Amniotic stem cell (primary cell): ENCODE measurements at places on chromosomes 5 and 9.
A peak's percentile ranks its signal among the peaks of the same experiment; 100 is the strongest.

DNA sequence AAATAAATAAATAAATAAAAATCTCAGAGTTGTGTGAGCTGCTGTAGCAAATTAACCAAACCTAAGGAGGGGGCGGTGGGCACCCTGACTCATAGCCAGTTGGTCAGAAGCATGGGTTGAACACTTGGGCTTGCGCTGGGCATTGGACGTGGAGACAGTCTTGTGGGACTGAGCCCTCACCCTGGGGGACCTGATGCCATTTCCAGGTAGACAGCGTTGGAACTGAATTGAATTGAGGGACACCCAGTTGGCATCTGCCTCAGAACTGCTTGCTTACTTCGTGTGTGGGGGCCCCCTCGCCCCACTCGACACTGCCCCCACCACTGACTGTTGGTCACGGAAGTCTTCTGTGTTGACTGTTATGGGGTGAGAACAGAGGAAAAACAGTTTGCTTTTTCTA lies 19.0 kb upstream of the TBC1D9B start:
- DNase-seq: no peak

- DNase-seq: no peak
Observed at GRCh38 chr9:123753669-123754258, 176.2 kb downstream of the DENND1A start.

DNA sequence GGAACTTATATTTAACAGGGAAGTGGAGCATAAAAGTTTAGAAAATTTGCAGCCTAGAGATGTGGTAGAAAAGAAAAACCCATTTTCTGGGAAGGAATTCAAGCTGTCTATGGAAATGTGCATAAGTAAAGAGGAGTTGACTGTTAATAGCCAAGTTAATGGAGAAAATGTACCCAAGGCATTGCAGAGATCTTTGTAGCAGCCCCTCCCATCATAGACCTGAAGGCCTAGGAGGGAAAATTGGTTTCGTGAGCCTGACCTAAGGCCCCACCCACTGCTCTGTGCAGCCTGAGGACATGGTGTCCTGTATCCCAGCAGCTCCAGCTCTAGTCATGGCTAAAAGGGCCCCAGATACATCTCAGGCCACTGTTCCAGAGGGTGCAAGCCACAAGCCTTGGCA lies 772.4 kb upstream of the RIOK2 start:
- no peak for DNase-seq

- DNase-seq: no peak
Observed at GRCh38 chr5:137145721-137146120, 353.4 kb downstream of the SPOCK1 start.

- no peak for DNase-seq
Observed at GRCh38 chr5:100646691-100647090, 111.5 kb downstream of the FAM174A start.

DNA sequence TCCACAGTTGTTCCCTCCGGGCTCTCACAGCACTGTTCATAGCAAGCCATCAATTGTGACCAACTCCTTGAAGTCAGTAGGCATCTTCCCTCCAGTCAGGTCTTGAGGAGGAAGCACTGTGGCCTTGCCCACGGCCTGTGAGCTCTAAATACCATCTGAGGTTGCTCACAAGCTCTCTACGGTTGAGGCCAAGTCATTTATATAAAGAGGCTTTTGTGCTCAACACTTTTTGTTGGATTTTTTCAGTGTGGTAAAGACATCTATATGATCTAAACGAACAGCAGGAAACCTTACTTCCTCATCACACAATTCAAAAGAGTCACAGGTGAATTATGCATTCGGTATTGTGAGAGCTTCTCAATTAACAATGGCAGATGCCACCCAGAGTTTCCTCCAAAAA lies 97.3 kb downstream of the ZNF462 start:
- no peak for DNase-seq

- peak; percentile 65 for DNase-seq
Observed at GRCh38 chr9:71446473-71447411, 321.6 kb downstream of the CEMIP2 start.

- peak; percentile 38 for DNase-seq
Observed at GRCh38 chr5:172806897-172807672, 27.0 kb upstream of the ERGIC1 start.

DNA sequence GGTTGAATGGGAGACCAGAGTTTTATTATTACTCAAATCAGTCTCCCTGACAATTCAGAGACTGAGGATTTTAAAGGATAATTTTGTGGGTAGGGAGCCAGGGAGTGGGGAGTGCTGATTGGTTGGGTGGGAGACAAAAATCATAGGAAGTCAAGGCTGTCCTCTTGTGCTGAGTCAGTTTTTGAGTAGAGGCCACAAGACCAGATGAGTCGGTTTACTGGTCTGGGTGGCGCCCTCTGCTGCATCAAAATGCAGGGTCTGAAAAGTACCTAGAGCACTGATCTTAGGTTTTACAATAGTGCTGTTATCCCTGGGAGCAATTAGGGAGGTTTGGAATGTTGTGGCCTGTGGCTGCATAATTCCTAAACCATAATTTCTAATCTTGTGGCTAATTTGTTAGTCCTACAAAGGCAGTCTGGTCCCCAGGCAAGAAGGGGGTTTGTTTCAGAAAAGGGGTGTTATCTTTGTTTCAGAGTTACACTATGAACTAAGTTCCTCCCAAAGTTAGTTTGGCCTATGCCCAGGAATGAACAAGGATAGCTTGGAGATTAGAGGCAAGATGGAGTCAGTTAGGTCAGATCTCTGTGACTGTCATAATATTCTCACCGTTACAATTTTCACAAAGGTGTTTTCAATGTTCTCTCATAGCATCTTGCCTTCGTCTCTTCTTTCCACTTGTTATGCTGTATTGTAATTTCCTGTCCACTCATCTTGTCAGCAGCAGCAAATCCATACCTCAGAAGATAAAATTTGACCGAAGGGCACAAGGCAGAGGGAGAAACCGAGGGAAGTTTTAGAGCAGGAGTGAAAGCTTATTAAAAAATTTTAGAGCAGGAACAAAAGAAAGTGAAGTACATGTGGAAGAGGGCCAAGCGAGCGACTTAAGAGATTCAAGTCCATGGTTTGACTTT lies 59.2 kb upstream of the CLINT1 start:
- DNase-seq: peak; percentile 16

DNA sequence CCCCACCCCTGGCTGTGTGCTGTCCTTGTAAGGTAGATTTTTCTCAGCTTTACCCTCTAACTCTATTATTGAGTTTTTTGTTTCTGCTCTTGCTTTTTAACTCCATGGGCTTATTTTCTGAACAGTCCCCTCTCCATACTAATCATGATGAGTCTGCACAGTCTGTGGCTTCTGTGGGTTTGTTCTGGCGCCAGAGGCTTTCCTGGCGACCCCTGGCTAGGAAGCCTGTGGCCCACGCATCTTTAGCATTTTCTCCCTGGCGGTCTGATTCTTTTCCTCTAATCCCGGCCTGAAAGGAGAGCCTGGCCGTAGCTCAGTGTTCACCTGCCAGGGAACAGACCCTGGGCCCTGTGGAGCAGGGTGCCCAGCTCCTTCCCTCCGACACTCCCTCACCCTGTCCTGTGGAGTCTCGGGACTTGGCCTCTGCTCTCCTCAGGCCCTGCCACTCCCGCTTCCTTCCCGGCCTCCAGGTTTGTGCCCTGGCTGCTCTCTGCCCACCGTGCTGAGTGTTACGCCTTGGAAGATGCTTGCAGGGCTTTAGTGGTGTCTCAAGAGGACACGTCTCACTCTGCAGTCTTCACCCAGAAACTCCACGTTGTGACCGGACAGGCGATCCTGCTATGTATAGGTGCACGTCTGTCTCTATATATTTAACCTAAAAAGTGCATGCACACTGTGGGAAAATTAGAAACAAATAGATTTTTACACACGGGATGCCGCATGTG lies 31.7 kb upstream of the LRRC14B start:
- DNase-seq: peak; percentile 30

- DNase-seq: no peak
Observed at GRCh38 chr5:155696362-155696761, 630.6 kb upstream of the SGCD start.

DNA sequence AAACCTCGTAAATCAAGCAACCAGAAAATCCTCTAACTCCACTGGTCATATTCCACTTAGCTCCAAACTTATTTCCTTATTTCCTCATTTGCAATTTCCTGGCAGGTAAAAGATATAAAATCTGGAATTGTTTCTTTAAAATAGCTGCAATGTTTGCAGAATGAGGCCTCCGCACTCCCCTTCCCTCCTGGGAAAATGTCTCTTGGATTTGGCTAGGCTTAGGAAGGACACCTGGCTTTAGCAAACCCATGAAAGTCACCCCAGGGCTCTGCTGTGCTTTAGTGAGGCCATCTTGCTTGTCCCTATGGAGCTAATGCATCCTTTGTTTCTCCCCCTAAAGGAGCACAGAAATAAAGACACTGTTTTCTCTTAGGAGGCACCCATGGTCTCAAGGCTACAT lies 10.5 kb downstream of the ARSB start:
- no peak for DNase-seq

DNA sequence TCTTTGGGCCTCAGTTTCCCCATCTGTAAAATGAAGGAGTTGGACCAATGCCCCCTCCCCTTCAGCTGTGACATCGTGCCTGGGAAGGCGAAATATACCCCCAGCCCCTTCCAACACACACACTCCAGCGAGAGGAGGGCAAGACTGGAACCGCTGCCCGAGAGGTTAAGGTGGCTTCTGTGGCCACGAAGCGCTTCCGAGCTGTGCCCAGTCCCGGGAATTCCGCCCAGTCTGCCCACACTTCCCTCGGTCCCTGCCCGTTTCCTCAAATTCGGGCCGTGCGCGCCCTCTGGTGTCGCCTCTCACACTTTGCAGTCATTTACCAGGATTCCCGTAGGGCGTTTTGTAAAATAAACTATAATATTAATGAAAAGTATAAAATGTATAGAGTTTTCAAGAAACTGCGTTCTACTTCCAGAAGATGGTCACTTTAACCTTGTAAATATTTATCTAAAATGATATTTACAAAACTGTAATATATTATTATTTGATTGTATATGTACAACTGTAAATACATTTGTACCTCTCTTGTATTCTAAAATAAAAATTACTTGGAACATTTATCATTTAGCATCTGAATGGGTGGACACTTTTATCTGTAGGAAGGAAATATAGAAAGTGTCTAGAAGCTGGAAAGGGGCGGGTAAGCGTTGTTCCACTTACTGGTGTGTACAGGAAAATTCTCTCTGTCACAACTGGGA lies 11.0 kb upstream of the EXOSC2 start:
- peak; percentile 59 for DNase-seq

DNA sequence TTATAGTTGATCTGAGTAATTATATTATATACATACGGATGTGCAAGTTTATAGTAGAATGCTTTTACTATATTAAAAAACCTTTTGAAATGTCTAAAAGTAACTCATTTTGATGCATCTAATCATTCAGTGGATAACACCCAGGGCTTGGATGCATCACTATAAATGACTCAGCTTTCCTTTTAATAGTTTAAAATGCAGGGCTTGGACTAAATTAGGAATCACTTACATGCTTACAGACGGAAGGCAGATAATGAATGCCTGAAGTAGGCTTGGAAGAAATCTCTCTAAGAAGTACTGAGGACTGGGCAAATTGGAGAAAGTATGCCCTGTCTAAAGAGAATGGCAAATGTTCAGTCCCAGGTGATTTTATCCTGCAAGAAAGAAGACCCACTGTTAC lies 362.5 kb upstream of the CCNH start:
- DNase-seq: no peak

GRCh38 chr9:36997414-36997813 lies 36.7 kb downstream of the PAX5 start:
- DNase-seq: no peak

GRCh38 chr9:106860721-106861639 lies 2.0 kb upstream of the ZNF462 start:
- no peak for DNase-seq

DNA sequence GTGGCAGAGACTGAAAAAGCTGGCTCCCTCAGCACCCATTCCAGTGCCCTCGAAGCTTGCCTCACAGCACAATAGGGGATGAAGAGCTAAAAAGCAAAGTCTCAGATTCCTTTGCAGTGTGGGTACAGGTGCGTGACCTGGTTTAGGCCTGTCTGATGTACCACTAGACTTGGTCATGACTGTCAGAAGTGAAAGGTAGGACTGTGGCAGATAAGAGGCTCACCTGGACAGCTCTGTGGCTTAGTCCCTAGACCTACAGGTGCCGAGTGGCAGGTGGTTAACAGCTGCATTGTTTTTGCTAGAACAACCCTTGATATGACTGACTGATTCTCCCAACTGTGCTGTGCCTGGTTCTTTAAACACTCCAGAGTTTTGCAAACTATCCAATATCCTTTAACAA lies 14.7 kb upstream of the SFXN1 start:
- no peak for DNase-seq

DNA sequence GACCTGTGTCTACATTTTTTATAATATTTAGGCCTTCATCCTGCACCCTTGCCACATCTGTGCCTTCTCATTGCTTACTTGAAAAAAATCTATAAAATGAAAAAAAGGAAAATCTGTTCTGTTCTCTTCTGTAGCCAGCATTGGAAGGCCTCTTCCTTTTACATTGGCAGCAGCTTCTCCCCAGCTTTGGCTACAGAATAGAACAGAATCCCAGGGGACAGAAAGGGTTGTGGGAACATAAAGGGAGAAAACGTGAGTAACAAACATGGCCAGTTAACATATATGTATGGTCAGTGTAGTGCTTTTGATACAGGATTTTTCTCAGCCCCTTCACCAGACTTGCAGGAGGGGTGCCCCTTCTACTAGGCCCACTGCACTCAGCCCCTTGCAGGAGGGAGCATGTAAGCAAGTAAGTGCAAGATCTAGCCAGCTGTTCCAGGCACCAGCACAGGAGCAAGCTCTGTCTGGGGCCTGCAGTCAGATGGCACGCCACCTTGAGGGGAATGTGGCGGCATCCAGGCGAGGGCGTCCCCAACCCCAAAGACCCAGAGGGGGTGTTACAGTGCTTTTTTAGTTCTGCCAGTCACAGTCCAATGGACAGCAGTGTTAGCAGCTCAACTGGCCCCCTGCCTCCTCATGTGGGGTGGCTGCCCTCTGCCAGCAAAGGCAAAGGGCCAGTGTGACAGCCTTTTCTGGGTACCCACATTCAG lies 330.5 kb upstream of the ZNF462 start:
- no peak for DNase-seq

DNA sequence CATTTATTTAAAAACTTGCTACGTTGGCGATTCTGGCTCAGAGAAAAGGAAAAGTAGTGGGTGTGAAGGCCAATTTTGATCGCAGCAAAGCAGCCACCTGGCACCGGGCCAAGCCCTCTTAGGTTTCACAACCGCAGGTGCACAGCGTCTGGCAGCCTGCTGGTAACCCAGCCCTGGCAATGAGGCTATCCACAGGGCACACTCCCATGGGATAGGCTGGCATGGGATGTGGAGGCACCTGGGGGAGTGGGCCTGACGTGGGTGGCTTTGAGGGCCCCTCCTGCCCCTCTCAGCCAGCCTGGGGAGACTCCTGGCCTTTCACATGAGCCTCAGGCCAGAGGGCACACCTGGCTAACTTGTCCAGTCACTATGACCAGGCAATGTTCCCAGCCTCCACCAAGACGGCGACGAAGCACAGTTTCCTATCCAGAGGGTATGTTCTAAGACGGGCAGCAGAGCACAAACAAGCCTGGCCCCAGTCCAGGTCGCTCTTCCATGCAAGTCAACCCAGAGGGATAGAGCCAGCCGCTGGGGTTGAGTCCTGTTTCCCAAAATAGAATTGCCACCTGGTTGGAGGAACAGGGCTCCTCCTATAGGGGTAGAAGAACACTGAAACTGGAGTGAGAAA lies 19.0 kb downstream of the CMBL start:
- DNase-seq: no peak
